Hair follicular keratinocyte (primary cell): ENCODE measurements at places on chromosomes 1 and 21. TPM values are rescaled to one million over a fixed set of nuclear protein-coding genes. Genes with fewer than 3 reads are reported as not detected.

Gene SLC35F3
- total RNA-seq: 8.3 and 10.9 TPM in 2 replicates

Gene MFAP2
- total RNA-seq: 62.6 and 91.4 TPM in 2 replicates

Gene JAM2
- total RNA-seq: 0.04 TPM in 1 of 2 replicates, not detected in the other

Gene SPRR2A
- 0.39 and 0.87 TPM in 2 replicates for total RNA-seq
